ENCODE measurements at places on chromosomes 11 and 22.

DNA sequence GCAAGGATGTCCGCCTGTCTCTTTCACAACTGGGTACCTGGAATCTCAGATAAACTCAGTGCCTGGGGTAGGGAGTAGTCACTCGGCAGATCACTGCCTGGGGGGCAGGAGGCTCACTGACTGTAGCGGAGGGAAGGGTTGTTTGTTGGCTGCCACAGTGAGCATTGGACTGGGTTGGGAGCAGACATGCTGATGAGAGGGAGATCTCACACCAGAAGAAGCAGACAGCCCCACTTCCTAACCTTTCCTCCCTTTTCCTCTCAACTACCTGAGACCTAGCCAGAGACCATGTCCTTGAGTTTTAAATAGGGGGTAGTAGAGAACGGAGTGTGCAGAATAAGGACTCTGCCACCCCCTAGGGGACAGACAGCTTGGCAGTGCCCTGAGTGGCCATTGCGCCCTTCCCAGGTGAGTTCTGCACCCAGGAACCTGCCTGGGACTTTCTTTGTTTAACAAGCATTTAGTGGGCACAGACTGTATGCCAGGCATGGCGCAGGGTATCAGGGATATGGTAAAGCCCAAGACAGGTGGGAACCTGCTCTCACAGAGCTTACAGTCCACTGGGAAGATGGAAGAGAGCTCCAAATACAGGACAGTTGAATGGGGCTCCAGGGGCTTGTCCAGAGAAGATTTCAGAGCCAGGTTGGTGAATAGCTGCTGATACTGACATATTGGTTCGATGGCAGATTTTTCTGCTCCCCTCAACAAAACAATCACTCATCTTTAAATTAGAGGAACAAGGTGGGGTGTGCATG is 115.7 kb upstream of the NNMT start:
- DNase-seq: no peak

- DNase-seq: no peak
These were observed 368.6 kb downstream of the TBC1D22A start for GRCh38 chr22:47130883-47131631.

DNA sequence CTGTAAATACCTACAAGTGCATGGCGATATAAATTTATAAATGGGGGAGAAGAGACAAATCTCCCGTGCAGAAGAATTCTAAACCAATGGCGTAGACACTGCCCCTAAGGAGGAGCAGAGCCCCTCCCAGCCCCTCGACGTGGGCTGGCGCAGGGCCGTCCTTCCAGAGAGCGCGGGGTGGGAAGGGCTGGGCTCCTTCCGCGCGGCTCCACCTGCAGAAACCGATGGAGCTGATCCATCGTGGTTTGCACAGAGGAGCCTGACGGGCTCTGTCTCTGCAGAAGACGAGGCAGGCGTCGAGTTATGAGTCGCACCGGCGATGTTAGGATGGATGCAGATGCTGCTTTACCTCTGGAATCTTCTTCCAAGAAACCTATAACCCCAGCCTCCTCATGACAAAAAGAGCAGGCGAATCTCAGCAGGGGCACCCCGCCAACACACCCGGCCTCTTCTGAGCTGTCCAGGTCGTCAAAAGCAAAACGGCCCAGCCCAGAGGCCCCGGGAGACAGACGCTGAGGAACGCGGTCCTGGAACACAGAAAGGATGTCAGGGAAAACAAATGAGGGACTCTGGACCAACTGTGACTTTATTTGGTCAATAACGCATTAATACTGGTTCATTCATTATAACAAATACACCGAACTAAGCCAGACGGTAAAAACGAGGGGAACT is 11.0 kb upstream of the B4GALNT4 start:
- DNase-seq: no peak

GRCh38 chr11:44623731-44624491 is 58.4 kb downstream of the CD82 start:
- no peak for DNase-seq

DNA sequence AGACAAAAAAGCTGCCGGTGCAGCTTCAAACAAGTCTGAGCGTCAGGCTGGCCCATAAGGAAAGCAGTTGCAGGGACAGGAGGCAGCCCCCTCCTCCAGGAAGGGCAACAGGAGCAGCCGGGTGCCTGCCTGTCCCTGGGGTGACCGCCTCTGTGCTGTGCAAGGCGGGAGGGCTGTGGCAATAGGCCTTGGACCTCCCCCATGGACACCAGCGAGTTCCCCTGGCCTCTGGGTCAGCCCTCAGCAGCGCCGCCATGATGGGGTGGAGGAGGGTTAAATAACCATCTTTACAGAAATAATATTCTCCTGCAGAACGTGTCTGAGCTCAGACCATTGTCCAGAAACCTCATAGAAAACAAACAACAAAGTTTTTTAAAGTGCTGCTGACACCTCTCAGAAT is 3.3 kb upstream of the TMPRSS4 start:
- DNase-seq: no peak

GRCh38 chr11:108368134-108368533 is 99.2 kb downstream of the C11orf65 start:
- no peak for DNase-seq

DNA sequence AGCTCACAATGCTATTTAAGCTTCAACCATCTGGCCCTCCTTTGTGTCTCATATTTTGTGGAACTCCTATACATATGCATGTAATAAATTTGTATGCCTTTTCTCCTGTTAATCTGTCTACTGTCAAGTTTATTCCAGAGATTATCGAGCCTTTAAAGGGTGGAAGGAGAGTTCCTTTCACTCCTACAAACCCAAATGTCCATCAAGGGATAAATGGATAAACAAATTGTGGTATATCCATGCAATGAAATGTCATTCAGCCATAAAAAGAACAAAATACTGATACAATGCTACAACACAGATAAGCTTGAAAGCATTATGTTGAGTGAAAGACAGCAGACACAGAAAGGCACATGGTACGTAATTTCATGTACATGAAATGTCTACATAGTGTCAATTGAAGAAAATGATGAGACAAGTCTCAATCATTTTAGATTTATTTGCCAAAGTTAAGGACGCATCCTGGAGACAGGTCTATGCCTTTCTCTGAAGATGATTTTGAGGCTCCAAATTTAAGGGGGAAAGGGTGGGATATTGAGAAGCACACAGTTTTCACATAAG is 17.7 kb upstream of the FEZ1 start:
- no peak for DNase-seq

- DNase-seq: no peak
These were observed 2319.9 kb downstream of the LRRC4C start for GRCh38 chr11:39139581-39139980.

DNA sequence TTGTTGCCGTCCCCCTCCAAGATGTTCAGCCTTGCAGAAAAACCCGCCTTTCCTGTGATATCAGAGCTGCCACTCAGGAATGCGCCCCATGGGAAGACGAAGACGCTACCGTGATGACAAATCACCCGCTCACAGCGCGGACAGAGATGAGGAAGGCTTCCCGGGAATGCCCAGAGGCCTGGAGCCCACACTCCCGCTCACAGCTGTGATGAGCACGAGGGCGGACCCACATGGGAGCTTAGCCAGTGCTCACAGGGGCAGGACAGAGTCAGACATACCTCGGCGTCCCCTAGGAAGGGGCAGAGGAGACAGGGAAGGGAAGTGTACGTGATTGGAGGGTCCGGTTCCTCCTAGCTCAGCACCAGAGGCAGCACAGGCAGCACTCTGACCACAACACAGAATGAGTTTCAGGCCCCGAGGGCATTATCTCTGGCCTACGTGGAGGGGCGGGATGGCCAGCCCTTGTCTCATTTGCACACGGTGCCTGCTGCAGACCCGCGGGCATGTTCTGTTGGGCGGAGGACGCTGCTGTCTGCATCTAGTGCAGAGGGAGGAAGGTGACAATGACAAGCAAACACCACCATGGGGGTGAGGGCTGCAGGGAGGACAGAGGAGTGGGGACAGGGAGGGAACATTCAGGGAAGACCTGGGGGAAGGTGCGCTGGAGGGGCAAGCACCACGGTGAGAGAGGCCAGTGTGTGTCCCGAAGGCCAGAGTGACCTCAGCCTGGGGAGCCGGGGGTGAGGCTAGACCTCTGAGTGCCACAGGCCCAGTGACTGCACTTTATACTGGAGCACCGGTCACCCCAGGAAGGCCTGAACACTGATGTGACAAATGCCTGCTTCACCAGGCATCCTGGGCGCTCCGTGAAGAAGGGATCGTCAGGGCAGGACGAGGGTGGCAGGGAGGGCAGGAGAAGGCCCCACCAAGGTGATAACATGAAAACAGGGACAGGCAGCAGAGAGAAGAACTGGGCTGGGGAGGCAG is 79.6 kb downstream of the CELSR1 start:
- DNase-seq: no peak

DNA sequence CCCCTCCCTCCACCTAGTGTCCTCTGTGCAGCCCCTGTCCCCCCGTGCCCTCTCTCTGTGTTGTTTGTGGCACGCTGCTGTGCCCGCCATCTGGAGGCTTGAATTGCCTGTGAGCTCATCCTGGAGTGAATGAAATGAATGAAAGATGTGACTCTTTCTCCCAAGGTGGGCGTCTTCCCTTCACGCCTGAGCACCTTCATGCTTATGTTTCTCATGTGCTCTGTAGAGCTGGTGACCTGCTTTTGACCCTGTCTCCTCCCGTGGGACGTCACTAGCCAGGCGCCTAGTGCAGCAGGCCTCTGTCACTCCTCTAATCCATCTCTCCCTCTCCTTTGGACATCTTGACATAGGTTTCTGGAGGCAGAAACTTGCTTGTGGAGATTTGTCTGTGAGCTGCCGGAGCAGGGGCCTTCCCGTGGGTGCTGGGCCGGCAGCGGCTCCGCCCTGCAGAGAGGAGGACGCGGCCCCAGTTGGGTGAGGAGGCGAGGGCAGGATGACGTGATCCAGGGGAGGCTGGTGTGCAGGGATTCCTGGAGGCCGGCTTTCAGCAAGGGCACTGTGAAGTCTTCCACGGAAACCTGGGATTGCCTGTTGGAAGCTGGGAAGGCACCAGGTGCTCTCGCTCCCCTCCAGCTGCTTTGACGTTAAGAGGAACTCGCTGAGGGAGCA is 40.6 kb downstream of the MUC6 start:
- no peak for DNase-seq

GRCh38 chr11:78140392-78141077 is 1.1 kb upstream of the ALG8 start:
- no peak for DNase-seq

DNA sequence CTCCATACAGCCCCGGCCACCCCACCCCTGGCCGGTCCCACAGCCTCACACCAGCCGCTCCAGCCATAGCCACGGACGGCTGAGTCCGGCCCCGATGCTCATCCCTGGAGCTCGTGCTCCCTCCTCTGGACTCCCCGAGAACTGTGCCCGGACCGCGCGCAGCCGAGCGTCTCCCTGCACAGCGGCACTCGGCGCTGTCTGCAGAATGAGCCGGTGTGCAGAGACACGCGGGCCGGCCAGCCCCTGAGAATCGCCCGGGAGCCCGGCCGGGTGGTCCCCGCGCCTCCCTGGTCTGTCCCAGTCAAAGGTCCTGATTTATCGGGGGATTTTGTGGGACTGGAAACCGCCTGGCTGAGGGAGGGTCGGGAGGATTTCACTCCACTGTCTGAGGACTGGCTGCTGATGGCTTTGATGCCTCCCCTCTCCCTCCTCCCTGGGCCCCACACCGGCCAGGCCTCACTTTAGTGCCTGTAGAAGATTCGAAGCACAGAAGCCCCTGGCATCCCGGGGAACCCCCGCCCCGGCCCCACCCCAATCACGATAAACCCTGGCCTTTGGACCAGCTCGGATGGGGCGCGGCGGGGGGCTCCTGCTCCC is 102.7 kb downstream of the BRD1 start:
- no peak for DNase-seq

GRCh38 chr11:74397501-74398243 is 561 bp downstream of the PGM2L1 start:
- no peak for DNase-seq

- no peak for DNase-seq
These were observed 345.4 kb upstream of the KIRREL3 start for GRCh38 chr11:127345819-127346459.

GRCh38 chr11:35170503-35170902 is 31.5 kb downstream of the CD44 start:
- DNase-seq: no peak
